ENCODE measurements at places on chromosomes 6 and 20. TPM values are rescaled to one million over a fixed set of nuclear protein-coding genes. Genes with fewer than 3 reads are reported as not detected.

GRCh38 chr6:14867802-14868201, 378.1 kb upstream of the JARID2 start:
- no peak for DNase-seq
- H3K4me3 ChIP-seq, result no peak overlapping the region
- no peak overlapping the region for H3K27ac ChIP-seq
- H3K4me1 ChIP-seq, result peaks cover 12% of the 10 kb centered on the region
- no peaks in the 10 kb centered on the region for H3K27me3 ChIP-seq

GRCh38 chr6:56694002-56694401, 51.3 kb upstream of the DST start:
- H3K27me3 ChIP-seq, result no peaks in the 10 kb centered on the region
- no peak overlapping the region for H3K27ac ChIP-seq
- peaks cover 15% of the 10 kb centered on the region for H3K4me1 ChIP-seq
- H3K36me3 ChIP-seq, result no peaks in the 10 kb centered on the region
- no peak overlapping the region for H3K4me3 ChIP-seq
- DNase-seq, result no peak

GRCh38 chr20:17888044-17888443, 80.5 kb downstream of the SNX5 start:
- H3K27me3 ChIP-seq, result no peaks in the 10 kb centered on the region
- no peak for DNase-seq
- no peak overlapping the region for H3K4me3 ChIP-seq
- H3K27ac ChIP-seq, result no peak overlapping the region
- H3K4me1 ChIP-seq, result peaks cover 8% of the 10 kb centered on the region

The NOX3 gene
- not detected for total RNA-seq

The RSPH4A gene
- total RNA-seq, result 0.52 TPM

Data from GM23338 (cell line).